ENCODE measurements at places on chromosomes 7 and 10.
A peak's percentile ranks its signal among the peaks of the same experiment; 100 is the strongest.

GRCh38 chr10:20596065-20596755 is 300.9 kb downstream of the NEBL start:
- DNase-seq = no peak

DNA sequence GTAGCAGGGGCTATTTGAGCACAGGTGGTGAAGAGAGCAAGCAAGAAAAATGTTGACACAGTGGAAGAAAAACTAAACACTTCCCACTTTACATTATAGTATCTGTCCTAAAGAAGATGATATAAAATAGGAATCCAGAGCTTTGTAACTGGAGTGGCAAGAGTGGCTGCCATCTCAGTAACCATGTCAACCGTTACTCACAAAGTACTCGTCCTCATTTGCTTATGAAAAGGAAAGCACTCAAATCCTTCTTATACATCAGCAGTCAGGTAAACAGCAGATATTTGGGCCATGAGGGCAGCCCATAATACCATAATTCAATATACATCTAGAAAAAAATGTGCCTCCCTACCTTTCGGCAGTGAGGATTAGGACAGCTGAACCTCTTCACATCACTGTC is 70.1 kb downstream of the RNF216 start:
- DNase-seq = no peak

DNA sequence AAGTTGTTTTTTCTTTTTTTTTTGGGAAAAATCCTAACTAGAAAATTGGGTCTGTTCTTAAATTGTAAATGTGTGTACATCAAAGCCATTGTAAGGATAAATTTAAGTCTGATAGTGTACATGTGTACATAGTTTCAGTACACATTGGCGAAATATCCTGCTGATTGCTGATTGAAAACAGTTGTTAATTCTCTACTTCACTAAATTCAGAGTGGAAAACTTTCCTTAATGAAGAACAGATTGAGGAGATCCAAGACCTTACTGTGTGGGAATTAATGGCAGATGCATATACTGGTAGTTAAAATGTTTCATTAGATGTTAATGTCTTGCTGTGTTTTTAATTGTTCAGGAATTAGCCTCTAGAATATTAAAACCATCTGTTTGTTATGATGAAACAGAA is 506.0 kb downstream of the AUTS2 start:
- no peak for DNase-seq

DNA sequence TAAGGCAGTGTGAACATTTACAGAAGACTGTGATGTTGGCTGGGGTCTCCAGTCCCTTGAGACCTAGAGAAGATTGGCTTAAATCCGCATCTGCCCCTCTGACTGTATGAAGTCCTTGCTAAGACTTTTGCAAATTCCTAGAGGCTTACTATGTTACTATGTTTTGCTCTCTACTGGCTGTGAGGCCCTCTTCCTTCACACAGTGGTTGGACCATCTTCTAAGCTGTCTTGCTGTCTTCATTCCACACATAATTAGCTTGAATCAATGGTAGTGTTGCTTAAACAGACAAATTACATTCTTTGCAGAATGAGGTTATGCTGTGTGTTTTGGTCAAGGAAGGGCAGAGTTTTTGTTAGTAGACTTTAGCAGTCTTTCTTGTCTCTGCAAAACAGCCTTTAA is 658.0 kb downstream of the TYW1 start:
- no peak for DNase-seq

DNA sequence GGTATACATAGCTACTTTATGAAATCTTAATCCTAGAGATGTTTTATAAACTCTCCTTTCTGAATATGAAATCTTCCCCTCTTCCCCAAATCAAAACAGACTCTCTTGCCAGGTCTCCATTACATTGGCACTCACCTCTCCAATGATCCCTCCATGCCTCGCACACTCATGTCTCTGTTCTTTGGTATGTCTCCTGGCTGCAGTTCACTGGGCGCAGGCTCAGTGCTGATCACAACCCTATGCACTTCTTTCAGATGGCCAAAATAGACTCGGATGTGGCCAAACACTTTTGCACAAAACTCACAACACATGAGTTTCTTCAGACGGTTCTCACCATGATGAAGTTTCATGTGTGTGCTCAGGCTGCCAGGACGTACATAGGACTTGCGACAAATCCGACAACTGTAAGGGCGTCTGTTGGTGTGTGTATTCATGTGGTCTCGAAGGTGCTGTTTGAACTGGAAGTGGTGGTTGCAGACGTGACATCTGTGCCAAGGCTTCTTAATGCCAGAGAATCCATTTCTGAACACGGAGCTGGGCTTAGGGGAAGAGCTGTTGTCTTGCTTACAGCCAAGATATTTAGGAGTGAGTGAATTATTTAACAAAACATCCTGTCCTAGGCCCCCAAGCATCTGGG is 183.2 kb downstream of the ZNF438 start:
- no peak for DNase-seq

DNA sequence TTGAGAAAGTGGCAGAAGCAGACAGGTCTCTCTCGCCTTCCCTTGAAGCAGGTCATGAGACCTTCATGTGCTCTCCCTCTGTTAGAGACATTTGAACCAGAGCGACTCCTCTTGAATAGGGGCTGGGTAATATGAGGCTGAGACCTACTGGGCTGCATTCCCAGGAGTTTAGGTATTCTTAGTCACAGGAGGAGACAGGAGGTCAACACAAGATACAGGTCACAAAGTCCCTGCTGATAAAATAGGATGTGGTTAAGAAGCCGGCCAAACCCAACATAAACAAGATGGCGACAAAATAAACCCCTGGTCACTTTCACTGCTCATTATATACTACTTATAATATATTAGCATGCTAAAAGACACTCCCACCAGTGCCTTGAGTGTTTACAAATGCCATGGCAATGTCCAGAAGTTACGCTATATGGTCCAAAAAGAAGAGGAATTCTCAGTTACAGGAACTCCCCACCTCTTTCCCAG is 43.5 kb upstream of the MSRB2 start:
- no peak for DNase-seq

GRCh38 chr10:44913350-44914081 is 2.4 kb downstream of the TMEM72 start:
- DNase-seq = no peak

- DNase-seq = peak; percentile 77
Observed at GRCh38 chr10:114767101-114767985, 54.2 kb upstream of the FHIP2A start.

- DNase-seq = no peak
Observed at GRCh38 chr7:116534790-116535189, 10.0 kb downstream of the CAV1 start.

GRCh38 chr7:141785706-141786552 is 4.1 kb upstream of the TAS2R5 start:
- DNase-seq = peak; percentile 12

GRCh38 chr10:74103560-74104258 is 46.9 kb downstream of the AP3M1 start:
- no peak for DNase-seq

- peak; percentile 88 for DNase-seq
Observed at GRCh38 chr7:22854158-22855048, 31.8 kb upstream of the TOMM7 start.

DNA sequence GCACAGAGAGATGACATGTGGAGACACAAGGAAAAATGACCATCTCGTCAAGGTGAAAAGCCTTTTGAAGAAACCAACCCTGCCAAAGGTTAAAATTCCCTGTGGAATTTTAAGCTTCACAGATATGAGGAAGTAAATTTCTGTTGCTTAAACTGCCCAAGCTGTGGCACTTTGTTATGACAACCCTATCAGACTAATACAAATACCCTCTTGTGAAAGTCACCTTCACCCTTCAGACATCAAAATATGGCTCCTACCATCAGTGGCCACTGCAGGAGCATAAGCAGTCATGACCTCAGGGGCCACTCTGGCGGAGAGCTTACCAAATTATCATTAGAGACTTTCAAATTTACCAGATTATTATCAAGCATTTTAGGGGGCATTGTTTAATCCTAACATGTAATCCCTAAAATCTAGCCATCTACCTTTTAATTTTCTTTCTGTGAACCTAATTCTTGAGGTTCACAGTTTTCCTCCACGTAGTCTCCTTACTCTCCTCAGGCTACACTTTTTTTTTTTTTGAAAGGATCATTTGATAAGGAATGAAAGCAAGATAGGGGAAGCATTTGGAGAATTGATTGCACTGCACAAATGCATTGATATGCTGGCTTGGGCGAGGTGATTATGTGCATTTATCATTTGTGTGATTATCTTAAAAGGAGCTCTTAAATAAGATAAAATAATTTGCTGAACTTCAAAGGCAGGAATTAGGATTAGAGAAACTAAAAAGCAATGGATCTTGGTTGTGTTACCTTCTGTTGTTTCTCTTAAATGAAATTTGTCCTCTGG is 90.3 kb downstream of the TMEM168 start:
- DNase-seq = no peak

- DNase-seq = no peak
Observed at GRCh38 chr10:86167121-86167761, 199.4 kb downstream of the GRID1 start.

DNA sequence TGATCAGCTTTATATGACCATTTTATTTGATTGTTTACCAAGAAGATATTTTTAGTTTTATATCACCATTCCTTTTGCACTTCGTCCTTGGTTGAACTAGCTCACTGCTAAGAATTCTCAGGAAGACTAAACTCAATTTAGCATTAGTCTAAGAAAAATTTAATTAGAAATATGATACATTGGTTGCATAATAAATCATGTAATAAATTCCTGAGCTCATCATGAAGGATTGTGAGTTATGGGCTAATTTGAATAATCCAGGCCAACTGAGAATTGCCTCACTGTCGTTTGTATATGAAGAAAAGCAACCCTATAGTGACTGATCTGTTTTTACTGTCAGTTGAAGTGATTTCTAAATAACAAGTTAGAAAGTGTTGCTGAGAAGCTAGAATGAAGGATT is 725.5 kb downstream of the DNAJB9 start:
- DNase-seq = no peak

DNA sequence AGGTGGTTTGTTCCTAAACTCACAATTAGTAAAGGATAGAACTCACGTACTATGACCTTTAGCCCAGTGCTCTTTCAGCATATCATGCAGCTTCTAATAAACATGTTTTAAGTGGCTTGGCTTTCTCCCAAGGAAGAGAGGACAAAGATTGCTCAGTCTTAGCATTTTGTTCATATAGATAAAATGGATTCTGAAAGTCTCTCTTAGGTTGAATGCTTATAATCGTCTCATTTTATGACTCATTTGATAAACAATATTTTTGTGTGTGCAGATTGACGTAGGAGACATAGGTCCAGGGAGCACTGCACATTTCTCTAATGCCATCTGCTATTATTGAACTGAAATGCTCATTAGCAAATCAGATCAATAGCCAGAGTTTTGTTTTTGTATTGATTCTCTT is 44.8 kb downstream of the GNAT3 start:
- DNase-seq = no peak

DNA sequence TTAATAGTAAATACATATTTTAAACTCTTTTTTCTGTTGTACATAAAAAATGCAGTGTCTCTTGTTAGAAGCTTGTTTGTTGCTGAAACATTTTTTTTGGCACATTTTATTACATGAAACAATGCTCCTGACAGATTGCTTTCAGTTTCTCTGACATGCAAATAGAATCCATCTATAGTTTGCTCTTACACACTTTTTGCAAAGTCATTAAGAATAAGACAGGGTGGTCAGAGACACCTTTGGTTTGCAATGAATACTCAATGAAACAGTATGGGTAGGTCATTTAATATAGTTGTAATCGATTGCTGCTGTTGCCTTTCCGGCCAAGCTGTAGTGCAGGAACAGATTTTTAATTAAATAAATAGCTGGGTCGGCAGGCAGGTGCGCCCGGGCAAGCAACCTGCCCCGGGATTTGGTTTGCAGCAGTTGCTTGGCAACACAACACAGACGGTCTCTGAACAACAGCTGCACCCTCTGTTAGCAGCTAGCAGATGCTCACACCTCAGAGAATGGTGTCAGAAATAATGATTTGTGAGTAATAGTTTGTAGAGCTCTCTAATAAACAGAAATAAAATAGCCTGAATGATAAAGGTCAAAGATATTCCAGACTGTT is 115.7 kb upstream of the CACNA2D1 start:
- peak; percentile 15 for DNase-seq

DNA sequence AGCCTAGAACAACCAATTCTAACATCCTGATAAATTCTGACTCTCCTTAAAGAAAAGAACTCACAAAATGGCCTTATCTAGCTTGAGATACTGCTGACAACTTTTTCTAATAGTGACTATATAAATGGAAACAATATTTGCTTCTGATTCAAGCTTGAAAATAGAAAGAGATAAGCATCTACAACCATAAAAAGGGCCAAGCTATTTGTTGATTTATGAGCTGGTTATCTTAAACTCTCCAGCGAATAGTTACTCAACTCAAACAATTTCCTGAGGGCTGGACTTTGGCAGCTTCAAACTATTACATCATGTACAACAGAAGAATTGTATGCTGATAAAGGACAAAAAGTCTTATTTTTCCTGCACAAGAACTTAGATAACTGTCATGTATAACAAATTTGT is 4.6 kb downstream of the USP54 start:
- peak; percentile 34 for DNase-seq

GRCh38 chr10:5737352-5737751 is 52.7 kb downstream of the TASOR2 start:
- no peak for DNase-seq

GRCh38 chr10:60479305-60480020 is 89.8 kb upstream of the ANK3 start:
- DNase-seq = no peak

DNA sequence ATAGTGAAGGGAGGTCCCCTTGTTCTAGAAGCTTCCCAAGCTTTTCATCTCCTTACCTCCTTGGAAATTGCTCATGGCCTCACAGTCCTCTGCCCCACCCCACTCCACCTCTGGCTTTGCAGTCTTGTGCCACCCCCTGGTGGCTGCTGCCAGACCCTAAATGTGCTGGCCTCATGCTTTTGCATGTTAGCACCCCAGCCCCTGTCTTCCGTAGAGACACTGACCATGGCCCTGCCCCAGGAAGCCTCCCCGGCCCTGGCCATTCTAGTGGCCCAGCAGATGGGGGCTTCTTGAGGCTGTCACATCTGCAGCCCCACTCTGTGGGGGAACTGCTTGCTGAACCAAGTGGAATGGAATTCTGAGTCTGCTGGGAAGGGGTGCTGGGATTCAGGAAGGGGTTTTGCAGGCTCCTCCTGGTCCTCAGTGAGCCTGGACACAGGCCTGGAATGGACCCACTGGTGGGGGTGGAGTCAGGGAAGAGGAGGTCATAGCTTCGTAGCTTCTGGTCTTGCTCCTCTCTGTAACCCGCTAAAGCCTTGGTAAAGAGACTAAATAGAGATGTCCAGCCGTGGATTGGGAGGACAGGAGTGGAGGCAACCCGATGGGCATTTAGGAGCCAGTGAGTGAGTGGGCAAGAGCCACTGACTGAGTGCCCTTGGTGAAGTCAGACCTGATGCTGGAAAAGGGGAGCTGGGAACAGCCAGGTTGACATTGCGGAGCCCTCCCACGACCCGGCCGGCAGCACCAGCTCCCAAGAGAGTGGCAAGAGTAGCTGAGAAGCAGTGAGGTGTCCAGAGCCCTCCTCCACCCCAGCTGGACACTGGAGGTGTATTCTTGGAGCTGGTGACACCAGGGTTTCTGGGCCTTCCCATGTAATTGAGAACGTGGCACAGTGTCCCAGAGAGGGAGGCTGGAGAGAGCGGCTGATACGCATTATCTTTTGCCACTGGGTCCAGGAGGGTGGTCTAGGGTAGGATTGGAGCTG is 20.9 kb downstream of the RAMP3 start:
- no peak for DNase-seq
